NCI-H510A (cell line): ENCODE measurements at places on chromosomes 4 and X.

GRCh38 chr4:24559889-24560288, 24.5 kb downstream of the DHX15 start:
- no peak for DNase-seq

DNA sequence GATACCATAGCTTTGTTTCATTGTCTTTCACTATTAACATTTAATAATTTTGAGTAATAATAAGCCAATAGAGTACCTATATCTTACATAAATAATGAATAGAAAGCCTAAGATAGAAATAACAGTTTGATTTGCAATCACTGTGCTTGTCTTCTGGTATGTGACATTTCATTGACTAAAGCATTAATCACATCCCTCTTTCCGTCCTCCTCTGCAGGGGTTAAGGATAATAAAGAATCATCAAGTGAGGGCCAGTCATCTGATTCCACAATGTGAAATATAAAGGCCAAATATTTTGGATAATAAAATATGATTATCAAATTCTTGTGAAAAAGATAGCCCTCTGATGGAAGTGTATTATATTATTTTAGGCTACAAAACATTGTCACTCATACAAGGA, 2073.4 kb downstream of the ARAP2 start:
- no peak for DNase-seq

DNA sequence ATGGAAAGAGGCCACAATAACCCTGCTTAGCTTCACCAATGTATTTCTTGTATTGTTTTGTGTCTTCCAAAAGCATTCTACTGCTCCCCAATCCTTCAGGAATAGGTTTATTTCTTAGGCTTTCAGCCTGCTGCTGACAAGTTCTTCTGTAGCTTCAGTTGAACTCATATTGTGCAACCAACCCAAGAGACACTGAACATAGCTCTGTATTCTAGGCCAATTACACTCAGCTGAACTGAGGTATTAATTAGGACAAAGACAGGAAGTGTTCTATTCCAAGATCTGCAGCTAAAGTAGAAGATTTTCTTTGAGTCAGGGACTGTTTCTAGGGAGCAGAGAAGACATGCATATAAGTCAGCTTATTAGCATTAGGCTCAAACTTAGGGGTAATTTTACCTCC, 151.8 kb downstream of the LHFPL1 start:
- no peak for DNase-seq

DNA sequence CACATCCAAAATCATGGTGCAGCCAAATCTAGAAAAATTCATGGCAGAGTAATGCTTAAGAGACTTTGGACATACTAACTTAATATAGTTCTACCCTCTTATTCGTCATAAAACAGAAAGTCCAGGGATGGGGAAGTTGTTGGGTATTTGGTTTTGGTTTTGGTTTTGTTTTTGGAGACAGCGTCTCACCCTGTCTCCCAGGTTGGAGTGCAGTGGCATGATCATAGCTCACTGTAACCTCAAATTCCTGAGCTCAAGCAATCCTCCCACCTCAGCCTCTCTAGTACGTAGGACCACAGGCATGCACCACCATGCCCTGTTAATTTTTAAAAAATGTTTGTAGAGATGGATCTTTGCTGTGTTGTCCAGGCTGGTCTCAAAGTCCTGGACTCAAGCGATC, 271.8 kb upstream of the TENM3 start:
- DNase-seq: no peak

GRCh38 chr4:108635070-108635655, 14.8 kb downstream of the RPL34 start:
- DNase-seq: no peak
